ENCODE measurements at places on chromosomes 1 and 21.

DNA sequence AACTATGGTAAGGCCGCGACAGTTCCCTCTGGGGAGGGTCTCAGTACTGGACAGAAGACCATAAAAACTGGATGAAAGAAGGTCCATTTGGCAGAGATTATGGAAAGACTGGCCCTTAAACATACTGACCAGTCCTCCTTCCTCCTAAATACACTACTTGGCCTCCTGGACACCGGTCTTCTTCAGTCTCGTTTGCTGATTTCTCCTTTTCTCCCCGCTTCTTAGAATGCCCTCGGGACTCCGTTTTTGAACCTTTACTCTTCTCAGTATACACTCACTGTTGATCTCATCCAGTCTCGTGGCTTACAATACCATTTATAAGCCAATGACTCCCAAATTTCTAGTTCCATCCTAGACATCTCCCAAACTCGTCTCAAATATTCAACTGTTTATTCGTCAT, 694 bp upstream of the MRPL9 start:
- no peak for DNase-seq

DNA sequence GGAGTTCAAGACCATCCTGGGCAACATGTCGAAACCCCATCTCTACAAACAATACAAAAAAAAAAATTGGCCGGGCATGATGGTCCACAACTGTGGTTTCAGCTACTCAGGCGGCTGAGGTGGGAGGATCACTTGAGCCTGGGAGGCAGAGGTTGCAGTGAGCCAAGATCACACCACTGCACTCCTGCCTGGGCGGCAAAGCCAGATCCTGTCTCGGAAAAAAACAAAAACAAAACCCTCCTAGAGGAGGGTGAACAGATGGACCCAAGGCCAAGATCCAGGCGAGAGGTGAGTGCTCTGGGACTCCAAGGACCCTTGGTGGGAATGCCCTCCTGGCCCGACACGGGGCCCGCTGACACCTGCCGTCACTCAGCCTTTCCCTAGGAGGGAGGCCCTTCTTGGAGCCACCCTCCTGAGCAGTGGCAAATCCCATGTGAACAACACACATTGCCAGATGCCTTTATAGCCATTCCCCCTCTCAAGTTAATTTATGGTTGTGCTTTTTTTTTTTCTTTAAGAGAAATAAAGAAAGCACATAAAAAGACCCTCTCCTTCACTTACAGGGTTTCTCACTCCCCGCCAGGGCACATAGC, 380 bp downstream of the TFF2 start:
- peak; percentile 51 for DNase-seq

- DNase-seq = no peak
Observed at GRCh38 chr1:177849130-177849529, 120.7 kb downstream of the SEC16B start.

DNA sequence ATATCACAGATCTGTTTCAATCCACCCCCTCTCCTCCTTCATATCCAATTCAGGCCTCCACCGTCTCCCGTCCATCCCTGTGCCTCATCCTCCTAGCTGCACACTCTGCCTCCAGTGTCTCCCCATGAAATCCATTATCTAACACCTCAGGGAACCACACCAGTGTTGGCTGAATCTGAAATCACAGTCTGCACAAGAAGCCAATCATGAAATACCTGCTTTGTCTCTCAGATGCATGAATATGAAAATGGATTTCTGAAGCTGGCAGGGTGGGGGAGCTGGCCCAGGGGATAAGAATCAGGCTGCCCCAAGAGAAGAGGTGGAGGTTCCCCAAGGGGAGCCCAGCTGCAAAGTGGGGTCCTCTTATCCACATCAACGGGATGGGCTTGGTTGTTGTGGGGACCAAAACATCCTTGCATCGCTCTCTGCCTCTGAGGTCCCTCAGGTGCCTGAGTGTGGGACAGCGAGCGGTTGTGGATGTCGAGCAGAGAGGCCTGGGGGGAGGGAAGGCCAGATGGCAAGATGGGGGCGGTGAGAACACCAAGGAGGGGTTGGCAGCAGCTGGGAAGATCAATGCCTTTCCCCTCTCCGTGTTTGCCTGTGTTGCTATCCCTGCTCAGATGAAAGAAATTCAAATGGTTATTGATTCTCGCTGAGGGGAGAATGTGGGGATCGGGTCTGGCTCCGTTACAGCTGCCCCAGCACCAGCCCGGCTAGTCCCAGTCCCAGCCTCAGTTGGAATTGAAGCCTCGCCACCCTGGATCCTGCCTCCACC, 237.3 kb upstream of the POU3F1 start:
- DNase-seq = peak; percentile 63

GRCh38 chr21:45902292-45902995, 79.1 kb upstream of the COL6A1 start:
- no peak for DNase-seq

GRCh38 chr1:152886085-152886484, 8.0 kb downstream of the SMCP start:
- DNase-seq = no peak

DNA sequence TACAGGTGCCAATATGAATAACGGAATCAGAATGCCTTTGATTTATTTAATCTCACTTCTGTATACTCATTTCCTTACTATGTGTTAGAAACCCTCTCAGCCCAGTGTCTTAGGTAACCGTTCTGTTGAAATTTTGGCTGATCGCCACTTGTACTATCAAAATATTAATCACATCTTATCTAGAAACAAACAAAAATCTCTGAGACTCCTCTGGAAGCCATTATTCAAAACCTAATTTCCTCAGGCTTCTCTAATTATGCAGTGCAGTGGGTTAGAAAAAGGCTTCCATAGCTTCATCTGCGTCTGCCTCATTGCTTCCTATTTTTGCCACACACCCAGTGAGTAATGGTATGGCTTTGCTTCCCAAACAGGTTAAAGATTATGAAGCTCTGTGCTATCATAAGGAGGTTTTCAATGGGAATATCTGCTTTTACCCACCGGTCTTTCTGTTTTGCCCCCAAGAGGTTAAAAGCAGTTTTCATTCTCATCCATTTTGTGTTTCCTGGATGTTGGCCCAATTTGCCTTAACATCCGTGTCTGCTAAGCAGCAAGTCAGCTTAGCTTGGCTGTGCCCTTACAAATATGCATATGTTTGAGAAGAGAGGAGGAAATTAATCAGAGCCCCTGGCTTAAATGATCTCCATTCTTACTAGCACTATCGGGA, 129.6 kb downstream of the RYR2 start:
- no peak for DNase-seq

Data from osteocyte (in vitro differentiated cells).